CMK (cell line): ENCODE measurements at places on chromosomes 1 and 21.
A peak's percentile ranks its signal among the peaks of the same experiment; 100 is the strongest.

- DNase-seq: no peak
Measured at GRCh38 chr1:55635856-55636255, 420.7 kb upstream of the USP24 start.

DNA sequence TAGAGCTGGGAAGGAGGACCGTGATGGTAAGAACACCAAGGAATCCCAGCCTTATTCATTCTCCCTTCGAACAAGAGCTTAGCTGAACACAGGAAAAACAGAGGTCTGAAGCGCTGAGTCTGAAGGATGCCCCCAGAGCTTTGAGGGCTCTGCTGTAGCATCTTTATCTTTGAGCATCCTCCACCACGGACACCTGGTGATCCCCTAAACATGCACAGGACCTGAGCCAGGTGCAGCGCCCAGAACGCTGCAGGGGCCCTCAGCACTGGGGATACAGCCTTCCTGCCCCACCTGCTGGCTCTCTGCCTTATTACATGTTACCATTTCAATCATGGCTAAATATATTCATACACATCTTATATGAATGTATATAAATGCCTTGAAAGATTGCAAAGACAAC is 7.7 kb upstream of the GPATCH4 start:
- no peak for DNase-seq

DNA sequence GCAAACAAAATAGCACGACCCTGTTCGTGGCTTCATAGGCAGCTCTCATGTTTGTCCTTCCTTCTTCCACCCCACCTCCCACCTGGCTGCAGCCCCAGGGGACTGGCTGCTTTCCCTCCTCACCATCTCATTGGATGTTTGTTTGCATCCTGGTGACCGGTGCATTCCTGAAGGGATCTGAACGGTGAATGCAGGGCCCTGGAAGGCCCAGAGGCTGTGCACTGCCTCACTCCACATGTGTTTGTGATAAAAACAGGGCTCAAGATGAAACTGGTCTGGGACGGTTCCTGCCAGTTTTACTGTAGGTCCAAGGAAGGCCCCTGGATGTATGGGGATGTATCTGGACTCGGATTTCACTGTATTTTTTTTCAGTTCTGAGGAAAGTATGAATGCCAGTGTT is 42.8 kb downstream of the CNN3 start:
- DNase-seq: no peak

DNA sequence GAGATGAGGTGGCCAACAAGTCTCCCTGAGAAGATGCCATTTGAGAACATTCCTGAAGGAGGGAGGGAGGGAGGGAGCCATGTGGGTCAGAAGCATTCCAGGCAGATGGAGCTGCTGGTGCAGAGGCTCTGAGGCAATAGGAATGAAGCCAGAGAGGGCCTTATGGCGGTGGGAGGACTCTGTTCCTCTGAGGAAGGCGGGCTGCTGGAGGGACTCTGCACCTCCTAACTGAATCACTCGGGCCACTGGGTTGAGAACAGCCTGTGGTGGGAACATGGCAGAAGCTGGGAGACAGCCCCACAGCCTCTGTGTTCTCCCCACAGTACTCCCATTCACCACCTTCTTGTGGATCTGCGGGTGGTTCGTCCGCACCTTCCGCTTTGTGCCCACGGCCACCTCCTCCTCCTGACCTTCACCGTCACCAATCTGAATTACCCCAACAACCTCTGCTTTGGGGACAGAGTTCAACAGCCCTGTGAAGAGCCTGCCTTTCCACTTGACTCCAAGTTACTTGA is 2.4 kb upstream of the TMEM125 start:
- no peak for DNase-seq

DNA sequence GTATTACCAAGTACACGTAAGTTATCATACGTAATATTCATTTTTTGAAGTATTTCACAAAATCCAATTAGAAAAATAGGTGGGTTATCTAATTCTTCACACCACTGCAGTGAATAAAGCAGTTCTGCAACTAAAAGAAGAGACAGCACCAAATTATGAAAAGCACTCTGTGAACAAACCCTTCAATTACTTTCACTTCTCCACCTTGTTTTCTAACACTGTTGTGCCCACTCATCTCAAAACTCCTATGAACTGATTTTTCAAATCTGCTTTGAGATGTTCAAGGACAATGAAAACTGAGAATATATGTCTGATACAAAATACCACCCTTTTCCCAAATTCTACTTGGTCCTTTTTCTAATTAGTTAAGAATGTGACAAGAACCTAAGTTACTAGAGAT is 39.4 kb downstream of the LTN1 start:
- DNase-seq: no peak

DNA sequence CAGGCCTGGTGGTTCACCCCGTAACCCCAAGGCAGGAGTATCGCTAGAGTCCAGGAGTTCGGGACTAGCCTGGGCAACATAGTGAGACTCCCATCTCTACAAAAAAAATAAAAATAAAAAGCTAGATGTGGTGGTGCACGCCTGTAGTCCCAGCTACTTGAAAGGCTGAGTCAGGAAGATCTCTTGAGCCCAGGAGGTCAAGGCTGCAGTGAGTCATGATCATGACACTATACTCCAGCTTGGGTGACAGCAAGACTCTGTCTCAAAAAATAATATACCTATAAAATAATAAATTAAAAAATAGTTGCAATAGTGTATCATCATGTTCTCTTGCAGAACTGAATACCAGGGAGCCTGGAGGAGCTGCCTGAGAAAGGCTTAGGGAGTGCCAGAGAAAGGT is 19.9 kb upstream of the TMEM39B start:
- DNase-seq: no peak

DNA sequence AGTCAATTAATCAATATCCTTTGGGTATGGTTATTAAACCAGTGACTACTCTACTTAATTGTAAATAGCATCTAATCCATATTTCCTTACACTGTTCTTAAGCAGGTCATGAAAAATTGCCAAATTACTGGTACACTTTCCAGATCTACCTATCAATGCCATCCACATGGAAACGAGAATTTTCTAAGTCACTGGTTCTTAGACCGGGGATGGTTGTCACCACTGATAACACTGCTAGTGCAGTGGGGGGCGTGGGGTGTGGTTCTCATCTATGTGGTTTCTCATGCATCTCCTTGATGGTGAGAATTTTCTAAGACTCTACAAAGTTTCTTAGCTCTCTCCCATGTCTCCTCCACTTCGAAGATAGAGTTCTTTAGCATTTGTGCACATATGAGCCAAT is 63.7 kb upstream of the COG2 start:
- peak; percentile 92 for DNase-seq

- DNase-seq: no peak
Measured at GRCh38 chr1:67059346-67059745, 5.4 kb upstream of the SLC35D1 start.

GRCh38 chr1:31505911-31506497 is 70.3 kb upstream of the TINAGL1 start:
- DNase-seq: peak; percentile 11

DNA sequence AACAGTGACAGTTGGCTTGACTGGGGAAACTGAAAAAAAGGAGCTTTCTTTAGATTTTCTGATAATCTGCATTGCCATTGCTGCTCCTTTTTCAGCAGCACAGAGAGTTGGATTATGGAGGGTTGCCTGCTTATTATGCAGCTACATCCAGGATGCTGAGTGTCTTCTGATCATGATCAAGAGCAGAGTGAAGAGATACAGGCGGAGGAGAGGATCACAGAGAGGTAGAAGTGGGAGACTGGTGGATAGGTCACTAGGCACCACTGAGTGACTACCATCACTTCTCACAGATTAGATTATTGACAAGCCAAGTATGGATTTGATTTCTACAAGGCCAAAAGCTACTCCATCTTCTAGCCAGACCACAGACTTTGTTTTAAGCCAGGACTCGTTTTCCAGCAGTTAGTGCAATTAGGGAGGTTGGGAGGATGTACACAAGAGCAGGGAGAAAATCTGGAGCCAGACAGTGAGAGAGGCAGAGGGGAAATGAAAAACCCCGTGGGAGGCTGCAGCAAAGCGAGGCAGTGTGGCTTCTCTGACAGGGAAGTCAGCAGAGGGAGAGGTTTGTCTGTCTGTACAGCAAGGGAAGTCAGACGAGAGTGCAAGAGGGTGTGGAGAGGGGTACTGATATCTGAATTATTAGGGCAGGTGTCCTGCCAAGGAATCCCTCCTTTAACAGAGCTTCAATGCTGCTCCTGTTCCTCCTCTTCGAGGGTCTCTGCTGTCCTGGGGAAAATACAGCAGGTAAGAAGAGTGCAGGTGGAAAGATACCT is at the start of gene CD1E:
CD1E (plus strand) TSS at position 592 of the 773 bp plus-strand sequence; CDS start at position 687, 95 bp downstream.
- DNase-seq: no peak

- peak; percentile 21 for DNase-seq
Measured at GRCh38 chr21:27802816-27803475, 836.1 kb upstream of the ADAMTS5 start.

- no peak for DNase-seq
Measured at GRCh38 chr1:52059321-52059720, 3.2 kb downstream of the BTF3L4 start.

DNA sequence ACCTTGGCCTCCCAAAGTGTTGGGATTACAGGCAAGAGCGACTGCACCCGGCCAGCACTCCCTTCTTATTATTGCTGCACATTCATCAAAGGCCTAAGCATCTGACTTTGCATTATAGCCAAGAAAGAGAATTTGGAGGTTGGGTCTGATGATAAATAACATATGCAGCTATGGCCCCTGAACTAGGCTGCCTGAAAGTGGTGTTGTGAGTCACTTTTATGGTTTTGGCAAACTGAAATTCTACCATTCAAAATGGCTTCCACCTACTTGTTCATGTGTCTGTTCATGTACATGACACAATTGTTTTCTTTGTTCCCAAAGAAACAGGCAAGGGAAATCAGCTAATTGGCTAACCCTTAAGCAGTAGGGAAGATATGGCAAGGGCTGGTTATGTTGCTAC is 25.0 kb upstream of the UAP1 start:
- no peak for DNase-seq

GRCh38 chr1:150967936-150968335 is 6.7 kb downstream of the CERS2 start:
- DNase-seq: no peak

GRCh38 chr1:158203693-158204457 is 23.2 kb downstream of the CD1D start:
- peak; percentile 12 for DNase-seq

GRCh38 chr1:150559656-150560010 is 10.4 kb downstream of the ADAMTSL4 start:
- DNase-seq: no peak

- no peak for DNase-seq
Measured at GRCh38 chr1:175511496-175511895, 231.9 kb downstream of the TNR start.
